ENCODE measurements at places on chromosomes 5 and 9.
A peak's percentile ranks its signal among the peaks of the same experiment; 100 is the strongest.

DNA sequence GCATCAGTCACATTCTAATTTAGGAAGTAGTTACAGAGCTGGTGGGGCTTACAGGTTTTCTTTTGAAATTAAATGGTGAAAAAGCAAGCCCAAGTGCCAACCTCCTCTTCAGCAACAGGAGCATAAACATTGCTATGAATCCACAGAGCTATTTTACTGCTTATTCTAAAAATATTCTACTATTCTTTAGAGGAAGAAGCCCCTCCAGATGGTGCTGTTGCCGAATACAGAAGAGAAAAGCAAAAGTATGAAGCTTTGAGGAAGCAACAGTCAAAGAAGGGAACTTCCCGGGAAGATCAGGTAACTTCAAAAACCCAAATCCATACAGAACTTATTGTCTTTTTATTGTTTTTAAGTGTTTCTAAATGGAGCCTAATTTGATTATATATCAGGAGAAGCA is 202.8 kb downstream of the CWC27 start:
- no peak for DNase-seq

DNA sequence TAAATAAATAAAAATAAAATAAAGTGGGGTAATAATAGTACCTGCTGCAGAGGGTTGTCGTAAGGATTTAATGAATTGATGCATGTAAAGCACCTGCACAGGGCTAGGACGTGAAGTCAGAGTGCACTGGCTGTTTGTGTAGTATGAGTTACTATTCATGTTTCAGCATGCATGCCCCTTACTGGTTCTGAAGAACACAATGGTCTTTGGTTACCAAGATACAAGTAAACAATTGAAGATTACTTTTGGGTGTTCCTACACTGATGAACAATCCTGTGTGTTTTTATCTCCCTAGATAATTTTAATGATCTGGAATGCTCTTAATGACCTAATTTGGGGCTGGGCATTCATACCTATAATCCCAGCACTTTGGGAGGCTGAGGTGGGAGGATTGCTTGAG is 23.2 kb upstream of the PRRC2B start:
- no peak for DNase-seq

DNA sequence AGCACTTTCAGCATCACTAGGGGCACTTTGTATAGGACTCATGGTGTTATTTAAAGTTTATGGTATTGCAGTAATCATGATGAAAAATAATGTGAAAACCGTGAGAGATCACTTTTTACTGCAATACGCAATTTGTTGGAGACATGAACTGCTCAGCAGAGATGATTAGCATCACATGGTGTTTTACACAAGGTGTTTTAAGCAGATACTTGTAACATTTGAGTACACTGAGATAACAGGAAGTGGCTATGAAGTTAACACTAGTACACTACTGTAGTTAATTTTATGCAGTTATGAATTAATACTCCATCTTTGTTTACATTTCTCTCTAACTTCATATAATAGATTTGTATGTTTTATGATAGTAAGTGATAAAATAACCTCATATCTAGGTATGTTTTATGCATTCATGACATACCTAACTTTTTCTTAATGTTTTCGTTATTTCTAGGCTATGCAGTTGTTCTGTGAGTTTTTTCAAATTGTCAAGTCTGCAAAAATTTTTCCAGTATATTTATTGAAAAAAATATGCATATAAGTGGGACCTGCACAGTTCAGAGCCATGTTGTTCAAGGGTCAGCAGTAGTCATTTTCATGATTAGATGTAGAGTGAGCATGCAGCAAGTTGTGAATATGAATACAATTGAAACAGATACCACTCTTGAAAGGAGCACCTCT is 13.0 kb downstream of the SUB1 start:
- no peak for DNase-seq

DNA sequence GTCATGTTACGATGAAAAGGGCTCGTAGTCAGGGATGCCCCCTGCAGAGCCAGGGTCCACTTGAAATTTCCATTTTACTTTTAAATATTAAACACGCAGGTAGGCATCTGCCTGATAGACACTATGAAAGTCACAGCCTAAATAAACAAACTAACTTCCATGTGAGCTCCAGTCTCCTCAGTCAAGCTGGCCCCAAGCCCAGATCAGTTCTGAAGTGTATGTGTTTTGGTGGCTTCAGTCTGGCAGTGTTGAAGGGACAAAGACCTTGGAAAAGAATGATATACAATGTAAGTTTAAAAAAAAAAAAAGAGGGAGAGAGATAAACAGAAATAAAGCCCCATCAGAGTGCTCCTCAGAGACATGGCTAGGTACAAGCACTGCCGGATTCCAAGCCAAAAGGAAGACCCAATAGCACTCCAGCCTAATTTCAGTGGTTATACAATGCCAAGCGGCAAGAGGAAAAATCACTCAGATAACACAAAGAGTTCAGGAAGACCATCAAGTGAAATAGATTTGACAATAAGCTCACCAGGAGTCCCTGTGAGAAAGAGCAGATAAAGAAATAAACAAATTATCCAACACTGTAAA is 181.0 kb downstream of the BNC2 start:
- no peak for DNase-seq

DNA sequence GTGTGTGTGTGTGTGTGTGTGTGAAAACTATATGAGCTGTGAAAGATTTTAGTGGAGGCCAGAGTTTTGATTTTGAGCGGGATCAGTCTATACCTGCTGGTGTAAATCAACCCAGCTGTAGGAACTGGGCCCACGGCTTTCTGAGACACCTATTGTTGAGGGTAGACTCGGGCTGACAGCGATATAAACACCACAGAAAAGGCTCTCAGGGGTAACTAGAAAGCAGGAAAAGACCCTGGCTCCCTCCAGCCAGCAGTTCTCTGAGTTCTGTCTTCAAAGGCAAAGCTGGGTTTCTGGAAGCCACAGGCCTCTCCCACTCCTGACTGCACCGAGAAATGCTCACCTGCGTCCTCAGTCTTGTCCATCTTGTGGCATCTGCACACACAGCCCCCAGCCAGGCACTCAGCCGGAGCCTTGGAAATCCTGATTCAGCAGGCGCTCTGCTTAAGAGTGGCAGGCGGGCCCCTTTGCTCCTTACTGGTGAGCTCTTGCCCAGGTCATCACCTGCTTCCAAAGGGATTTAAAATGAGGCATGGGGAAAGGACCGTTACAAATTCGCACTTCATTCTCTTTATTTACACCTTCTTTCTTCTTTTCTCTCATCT is 223.3 kb downstream of the NDUFS4 start:
- DNase-seq: no peak

GRCh38 chr9:133857639-133858038 is 119.5 kb upstream of the SARDH start:
- DNase-seq: no peak

GRCh38 chr5:130884023-130884422 is 281.0 kb downstream of the HINT1 start:
- no peak for DNase-seq

GRCh38 chr5:9329125-9329524 is 216.8 kb downstream of the SEMA5A start:
- no peak for DNase-seq

GRCh38 chr5:154358516-154359220 is 87.1 kb upstream of the SAP30L start:
- DNase-seq: no peak

GRCh38 chr5:110321117-110321516 is 405.4 kb downstream of the TMEM232 start:
- no peak for DNase-seq

DNA sequence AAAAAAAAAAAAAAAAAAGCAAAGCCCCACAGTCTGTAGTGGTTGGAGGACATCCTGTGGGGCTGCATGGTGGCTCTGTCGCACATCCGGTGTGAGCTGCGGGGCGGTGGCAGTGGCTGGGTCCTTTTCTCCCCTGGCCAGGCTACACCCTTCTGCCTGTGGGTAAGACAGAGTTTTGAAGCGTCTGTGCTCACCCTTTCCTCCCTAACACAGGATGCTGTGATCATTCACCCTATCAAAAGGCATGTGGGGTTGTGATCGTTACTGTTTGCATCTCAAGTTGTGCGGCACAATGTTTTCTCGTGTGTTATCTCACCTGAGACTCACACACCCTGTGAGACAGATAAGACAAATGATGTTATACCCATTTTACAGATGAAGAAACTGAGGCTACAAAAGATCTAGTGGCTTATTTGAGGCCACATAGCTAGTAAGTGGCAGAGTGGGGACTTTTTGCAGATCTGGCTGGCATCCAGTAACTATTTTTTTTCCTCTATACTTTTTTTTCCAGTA is 17.5 kb downstream of the IRF1 start:
- DNase-seq: no peak

GRCh38 chr5:34586117-34586885 is 69.8 kb upstream of the RAI14 start:
- DNase-seq: no peak

GRCh38 chr5:176680226-176680563 is 32.9 kb downstream of the TSPAN17 start:
- DNase-seq: no peak

DNA sequence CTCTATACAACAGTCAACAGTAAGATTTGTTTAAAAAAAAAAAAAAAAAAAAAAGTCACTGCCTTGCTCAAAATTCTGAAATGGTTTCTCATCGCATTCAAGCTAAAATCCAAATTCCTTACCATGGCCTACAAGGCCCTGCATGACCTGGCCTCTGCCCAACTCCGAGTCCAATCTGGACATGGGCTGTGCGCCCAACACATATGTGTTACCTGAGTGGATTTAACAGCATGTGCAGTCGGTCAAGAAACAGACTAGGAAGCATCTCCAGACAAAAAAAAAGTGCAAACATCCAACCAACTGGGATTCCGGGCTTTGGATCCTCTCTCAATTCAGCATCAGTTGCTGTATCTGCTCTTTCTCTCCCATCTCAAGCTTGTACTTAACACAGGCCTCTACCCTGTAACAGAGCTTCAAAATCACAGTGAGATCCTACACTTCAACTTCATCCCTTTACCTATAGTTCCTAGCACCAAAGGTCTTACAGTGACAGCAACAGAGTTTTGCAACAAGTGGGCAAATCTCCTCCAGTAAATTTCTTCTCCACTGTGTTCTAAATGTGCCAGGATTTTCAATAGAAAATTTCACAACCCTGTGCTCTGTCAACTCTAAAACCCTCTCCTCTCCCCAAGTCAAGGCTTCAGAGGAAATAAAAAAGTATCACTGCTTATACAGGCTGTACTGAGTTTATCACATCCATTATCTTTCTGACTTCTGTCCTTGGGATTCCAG is 19.6 kb downstream of the ZNF608 start:
- no peak for DNase-seq

DNA sequence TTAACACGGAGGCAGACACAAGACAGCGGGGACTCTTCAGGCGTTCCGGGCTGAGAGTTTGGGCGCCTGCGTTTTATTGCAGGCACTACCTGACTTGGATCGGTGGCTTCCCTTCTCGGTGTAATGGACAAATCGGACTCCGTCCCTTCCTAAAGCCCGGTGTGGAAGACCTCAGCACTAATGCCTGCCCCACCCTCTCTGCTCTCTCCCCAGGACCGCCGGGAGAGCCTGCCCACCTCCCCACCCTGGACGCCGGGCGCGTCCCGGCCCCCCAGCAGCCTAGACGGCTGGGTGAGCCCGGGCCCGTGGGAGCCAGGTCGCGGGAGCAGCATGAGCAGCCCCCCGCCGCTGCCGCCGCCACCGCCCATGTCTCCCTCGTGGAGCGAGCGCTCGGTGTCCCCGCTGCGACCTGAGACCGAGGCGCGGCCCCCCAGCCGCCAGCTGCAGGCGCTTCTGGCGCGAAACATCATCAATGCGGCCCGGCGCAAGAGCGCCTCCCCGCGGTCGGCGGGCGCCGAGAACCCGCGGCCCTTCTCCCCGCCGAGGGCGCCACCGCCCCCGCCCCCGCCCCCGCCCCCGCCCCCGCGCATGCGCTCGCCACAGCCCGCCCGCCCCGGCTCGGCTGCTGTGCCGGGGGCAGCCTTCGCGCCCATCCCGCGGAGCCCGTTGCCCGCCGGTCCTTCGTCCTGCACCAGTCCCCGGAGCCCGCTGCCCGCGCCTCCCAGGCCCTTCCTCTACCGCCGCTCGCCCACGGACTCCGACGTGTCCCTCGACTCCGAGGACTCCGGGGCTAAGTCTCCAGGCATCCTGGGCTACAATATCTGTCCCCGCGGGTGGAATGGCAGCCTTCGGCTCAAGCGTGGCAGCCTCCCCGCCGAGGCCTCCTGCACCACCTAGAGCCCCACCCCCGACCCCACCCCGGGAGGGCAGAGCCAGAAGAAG is 4.6 kb upstream of the MYOZ3 start:
- peak; percentile 72 for DNase-seq

GRCh38 chr9:133109931-133110650 is 10.9 kb downstream of the RALGDS start:
- DNase-seq: no peak

DNA sequence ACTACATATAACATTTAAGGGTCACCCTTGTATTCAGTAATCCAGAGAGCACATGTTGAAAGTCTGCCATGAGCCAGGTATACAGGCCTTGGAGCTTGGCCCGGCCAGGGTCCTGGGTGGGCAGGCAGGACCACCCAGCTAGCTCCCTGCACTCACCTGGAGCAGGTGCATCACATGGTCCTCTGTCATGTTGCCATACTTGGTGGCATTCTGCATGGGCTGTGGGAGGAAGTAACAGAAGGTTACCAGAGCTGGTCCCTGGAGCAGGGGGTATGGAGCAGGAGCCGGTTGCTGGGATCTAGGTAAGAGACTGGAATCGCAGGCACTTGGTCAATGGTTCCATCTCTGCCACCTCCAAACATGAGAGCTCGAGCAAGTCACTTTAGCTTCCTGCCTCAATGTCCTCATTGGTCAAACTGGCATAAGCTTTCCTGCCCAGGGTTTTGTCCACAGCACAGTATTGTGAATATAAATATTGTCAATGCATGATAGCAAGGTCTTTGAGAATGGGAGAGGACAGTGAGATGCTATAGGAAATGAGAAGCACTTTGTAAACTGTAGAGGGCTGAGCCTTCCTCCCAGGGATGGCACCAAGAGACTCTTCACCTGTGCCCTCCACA is 6.5 kb downstream of the CD74 start:
- DNase-seq: no peak

DNA sequence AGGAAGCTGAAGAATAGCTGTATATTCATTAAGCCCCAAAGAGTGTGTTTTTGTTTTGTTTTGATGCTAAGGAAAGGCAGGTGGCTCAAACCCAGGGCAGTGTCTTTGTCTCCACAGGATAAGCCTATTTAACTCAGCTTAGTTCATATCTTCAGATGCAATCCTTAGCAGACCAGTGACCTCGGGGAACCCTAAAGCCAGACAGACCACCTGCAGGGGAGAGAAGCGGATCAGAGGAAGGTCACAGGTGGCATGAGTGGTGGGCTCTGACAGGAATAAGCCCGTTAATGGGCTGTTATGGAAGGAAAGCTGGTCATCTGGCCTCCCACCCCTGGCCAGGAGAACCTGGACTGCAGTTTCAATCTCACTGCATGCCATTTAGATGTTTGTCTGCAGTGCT is 30.8 kb downstream of the TAS2R1 start:
- DNase-seq: no peak
